NCI-H1436 treated with DMSO at 0.1 percent for 48 hours (cell line): ENCODE measurements at places on chromosomes 16 and 17.
A peak's percentile ranks its signal among the peaks of the same experiment; 100 is the strongest.

GRCh38 chr16:1743376-1744337, 27.7 kb downstream of the NME3 start:
- DNase-seq, result no peak

GRCh38 chr16:5577463-5577862, 479.9 kb upstream of the EEF2KMT start:
- DNase-seq, result no peak

- no peak for DNase-seq
Measured at GRCh38 chr17:61481421-61481820, 29.2 kb downstream of the TBX4 start.

DNA sequence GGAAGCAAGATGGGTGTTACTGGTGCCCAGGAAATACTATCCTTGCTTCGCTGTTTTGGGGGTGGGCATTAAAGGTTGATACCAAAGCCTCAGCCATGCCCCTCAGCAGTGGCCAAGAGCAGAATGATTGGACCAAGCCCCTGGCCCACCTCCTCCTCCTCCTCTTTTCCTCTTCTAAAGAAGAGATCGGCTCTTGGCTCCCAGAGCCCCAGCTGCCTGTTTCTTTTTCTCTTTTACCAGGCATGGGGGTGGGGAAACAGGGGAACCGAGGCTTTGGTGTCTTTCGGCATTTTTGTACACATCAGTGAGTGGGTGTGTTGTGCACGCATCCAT, 5.8 kb downstream of the THRA start:
- no peak for DNase-seq

- DNase-seq, result no peak
Measured at GRCh38 chr16:26742040-26742439, 324.7 kb upstream of the C16orf82 start.

GRCh38 chr16:81815429-81815766, 36.3 kb downstream of the PLCG2 start:
- no peak for DNase-seq

DNA sequence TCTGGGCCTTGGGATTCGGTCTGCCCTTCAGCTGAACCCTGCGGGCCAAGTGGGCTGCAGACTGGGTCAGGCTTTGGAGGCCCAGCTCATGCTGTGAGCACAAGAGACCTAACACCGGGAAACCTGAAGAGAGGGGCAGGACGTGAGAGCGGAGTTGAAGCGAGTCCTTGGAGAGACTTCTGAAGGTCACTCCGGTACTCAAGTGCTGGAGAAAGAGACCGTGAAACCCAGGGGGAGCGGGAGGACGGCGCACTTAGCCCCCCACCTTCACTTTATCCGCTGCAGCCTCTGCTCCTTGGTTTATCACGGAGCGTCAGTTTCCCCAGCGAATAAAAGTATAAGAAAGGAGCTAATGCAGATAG, 361 bp downstream of the UQCRC2 start:
- DNase-seq, result no peak

GRCh38 chr17:8001976-8002720, at the start of gene GUCY2D:
GUCY2D (plus strand) TSS chr17:8002615; CDS start chr17:8003048, 433 bp downstream.
- no peak for DNase-seq

- DNase-seq, result no peak
Measured at GRCh38 chr17:76992891-76993290, 124.7 kb downstream of the MGAT5B start.

DNA sequence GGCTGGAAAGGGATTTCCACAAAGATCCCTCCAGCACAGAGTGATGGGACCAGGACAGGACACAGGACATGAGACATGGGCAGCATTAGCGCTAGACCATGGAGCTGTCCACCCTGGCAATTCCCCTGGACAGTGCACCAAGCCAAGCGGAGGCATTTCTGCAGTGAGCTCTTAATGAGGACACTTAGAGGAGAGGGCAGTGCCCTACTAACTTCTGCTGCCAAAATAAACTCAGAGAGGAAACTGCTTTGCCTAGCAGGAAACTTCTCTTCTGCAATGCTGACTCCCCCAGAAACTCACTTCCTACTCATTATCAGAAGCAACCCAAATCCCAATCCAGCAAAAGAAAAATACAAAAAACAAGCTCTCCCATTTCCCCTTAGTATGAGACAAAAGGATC, 119.2 kb downstream of the HS3ST2 start:
- DNase-seq, result no peak

GRCh38 chr17:2982854-2983253, 80.6 kb downstream of the OR1D5 start:
- DNase-seq, result no peak

DNA sequence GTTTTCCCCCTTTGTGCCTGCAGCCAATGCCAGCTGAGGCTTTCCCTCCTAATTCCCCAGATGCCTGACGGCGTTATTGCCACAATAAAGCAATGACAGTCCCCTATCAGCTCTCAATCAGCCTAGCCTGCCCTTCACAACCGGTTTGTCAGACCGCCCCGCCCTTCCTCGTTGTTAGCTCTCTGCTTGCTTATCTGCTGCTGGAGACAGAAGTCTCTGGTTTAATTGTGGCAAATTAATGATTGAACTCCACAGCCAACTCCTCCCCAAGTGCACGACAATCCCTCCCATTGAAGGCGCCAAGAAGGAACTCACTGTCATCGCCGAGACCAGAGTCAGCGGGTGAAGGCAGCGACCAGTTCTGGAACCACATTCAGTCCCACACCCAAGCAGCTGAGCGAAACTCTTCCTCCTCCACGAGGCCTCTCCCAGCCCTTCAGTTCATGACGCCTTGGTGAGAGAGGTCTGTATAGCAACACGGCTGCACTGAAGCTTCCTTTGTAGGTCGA, 474.4 kb downstream of the SLC39A11 start:
- DNase-seq, result no peak

DNA sequence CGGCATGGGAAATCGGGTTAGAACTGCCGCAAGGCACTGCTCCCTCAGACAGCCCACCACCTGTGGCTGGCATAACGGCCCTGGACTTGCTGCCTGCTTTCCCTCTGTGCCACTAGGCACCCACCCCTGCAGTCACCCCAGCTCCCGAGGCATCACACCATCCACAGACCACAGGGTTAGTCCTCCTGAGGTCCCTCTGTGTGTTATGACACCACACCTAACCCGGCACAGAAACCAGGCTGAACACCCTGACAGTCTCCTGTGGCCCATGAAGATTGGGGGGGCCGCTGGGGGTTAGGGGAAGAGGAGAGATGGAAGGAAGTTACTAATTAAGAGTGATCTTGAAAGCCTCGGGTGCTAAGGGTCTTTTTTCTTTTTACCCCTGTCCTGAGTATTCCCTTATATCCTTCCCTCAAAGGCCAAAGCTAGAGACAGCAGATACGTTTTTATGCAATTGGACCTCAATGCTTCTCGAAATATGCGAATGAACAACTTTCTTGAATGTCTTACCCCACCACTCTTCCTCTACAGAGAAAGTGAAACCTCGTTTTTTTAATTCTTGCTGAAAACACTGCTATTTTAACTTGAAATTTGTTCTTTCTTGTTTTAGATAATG, 7.0 kb downstream of the CYTH1 start:
- DNase-seq, result no peak

GRCh38 chr17:60901242-60901641, 223.6 kb downstream of the BCAS3 start:
- no peak for DNase-seq

DNA sequence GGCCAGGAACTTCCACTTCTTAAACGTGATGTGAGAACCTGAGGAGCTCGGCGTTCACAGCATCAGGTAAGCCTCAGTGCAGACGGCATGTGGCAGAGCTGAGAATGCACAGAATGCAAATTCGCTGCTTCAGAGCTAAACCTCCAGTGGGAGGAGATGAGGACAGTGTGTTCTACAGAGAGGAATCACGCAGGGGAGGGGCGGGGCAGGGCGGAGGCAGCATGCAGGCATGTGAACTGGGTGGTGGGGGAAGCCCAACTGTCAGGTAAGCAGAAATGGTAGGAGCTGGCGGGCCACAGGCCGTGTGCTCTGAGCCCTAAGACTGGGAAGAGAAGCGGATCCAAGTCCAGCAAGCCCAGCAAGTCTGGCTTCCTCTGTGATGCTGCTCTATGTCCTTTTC, 94.7 kb downstream of the ZNF778 start:
- DNase-seq, result no peak

- no peak for DNase-seq
Measured at GRCh38 chr16:1538804-1539520, 5.5 kb downstream of the TMEM204 start.

- DNase-seq, result no peak
Measured at GRCh38 chr17:76696763-76697701, 13.7 kb downstream of the MXRA7 start.

GRCh38 chr16:83807327-83807709, 460 bp upstream of the HSBP1 start:
- DNase-seq, result no peak

GRCh38 chr17:57253362-57254065, 2.8 kb upstream of the MSI2 start:
- DNase-seq, result no peak

GRCh38 chr17:7846063-7846735, 8.7 kb upstream of the TMEM88 start:
- no peak for DNase-seq

DNA sequence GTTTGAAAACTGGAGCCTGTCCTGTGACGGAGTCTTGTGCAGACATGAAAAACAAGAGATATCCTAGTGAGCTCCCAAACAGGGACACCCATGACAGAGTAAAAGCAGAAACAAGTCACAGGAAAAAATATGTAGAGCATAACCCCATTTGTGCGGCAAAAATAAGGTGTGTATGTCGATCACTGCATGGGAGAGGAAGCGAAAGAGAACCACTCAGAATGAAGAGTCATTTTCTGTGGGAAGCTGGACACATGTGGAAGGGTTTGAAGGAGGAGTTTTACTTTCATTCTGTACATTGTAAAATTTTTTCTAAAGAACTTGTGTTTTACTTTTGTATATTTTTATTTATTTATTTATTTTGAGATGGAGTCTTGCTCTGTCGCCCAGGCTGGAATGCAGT, 72.1 kb downstream of the JPH3 start:
- no peak for DNase-seq

- peak; percentile 47 for DNase-seq
Measured at GRCh38 chr16:14501331-14502255, 128.5 kb downstream of the PARN start.

- no peak for DNase-seq
Measured at GRCh38 chr16:53732296-53732929, 28.5 kb downstream of the FTO start.

DNA sequence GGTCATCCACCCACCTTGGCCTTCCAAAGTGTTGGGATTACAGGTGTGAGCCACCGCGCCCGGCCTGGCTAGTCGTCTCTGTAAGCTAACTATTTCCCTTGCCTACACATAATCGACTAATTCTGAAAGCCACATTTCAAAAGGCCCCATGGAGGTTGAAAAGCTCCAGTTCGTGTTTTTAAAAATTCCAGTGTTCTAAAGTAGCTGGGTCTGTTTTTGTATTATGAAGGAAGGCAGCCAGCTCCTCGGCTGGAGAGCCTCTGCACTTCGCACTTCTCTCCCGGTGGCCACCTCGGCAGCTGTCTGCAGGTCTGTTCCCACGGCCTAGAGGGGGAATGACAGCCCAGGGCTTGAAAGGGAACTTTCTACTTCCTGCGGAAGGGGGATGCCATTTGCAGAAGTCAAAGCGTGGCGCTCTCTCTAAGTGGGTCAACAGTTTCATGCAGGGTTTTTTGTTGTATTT, 16.9 kb downstream of the HASPIN start:
- DNase-seq, result no peak

- no peak for DNase-seq
Measured at GRCh38 chr16:70788668-70789594, 12.0 kb downstream of the VAC14 start.

DNA sequence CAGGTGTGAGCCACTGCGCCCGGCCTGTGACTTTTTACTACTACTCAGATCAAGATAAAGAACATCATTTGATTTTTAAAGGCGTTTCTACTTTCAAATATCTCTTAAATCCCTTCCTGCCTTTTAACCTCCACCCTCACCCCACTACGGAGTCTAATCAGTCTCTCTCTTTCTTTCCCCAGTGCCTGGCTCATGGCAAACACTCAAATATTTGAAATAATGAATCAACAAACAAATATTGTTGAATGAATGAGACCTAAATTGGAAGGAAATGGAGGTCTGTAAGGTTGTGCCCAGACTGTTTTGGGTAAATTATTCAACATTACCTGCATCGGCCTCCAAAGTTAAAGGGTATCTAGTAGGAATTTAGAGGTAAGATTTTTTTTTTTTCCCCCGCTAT, 14.7 kb downstream of the COPZ2 start:
- DNase-seq, result no peak

DNA sequence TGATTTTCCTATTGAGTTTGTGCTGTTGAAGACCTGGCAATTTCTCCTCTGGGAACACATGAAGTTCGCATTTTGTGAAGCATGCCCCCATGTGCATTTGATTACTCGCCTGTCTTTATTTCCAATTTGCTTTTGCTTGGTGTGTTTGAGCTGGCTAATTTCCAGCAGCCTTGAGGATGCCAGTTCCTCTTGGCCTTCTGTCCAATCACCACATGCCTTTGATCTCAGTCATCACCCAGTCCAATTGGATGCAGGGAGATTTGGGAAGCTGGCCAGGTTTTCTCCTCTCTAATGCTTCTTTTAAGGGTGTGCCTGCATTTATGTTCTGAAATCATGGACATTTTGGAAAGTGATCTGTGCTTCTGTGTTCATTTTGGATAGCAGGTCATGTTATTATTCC, 3.8 kb upstream of the TMEM100 start:
- no peak for DNase-seq

GRCh38 chr17:9173386-9173983, 152.2 kb downstream of the NTN1 start:
- no peak for DNase-seq

GRCh38 chr17:80908776-80909175, 82.9 kb upstream of the CHMP6 start:
- no peak for DNase-seq

- DNase-seq, result no peak
Measured at GRCh38 chr16:71230122-71230845, at the start of gene HYDIN. HYDIN (minus strand) TSS chr16:71230722; CDS start chr16:71186895, 43,827 bp downstream.

- DNase-seq, result no peak
Measured at GRCh38 chr16:46709469-46710005, 20.1 kb downstream of the ORC6 start.

GRCh38 chr17:12180644-12181261, 160.1 kb downstream of the MAP2K4 start:
- no peak for DNase-seq

DNA sequence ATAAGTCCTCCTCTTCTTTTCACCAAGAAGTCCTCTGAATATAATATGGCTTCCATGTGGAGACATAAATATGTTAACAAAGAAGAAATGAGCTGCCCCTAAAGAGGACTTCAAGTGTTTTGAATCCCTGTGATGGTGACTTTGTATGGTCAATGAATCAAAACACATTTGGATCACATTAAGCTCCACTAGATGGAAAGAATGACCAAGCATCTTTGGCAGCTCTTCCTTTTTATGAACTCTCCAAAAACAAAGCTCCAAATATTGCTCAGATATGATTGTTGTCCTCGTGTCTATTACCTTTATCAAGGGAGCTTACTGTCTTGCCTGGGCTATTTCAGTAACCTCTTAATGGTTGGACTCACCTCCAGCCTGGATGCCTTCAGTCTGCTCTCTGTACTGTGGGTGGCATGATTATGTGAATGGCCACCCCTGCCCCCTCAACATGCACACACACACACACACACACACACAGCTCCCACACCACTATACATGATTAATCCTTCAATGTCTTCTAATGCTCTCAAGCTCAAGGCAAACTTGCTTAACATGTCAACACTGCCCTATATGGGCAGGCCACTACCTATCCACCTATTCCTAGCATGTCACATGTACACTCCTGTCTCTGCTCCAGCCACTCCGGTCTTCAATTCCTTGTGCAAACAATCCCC, 346.6 kb upstream of the SALL1 start:
- no peak for DNase-seq
